ENCODE measurements at places on chromosomes 5 and 9. TPM values are rescaled to one million over a fixed set of nuclear protein-coding genes. Genes with fewer than 3 reads are reported as not detected.

DNA sequence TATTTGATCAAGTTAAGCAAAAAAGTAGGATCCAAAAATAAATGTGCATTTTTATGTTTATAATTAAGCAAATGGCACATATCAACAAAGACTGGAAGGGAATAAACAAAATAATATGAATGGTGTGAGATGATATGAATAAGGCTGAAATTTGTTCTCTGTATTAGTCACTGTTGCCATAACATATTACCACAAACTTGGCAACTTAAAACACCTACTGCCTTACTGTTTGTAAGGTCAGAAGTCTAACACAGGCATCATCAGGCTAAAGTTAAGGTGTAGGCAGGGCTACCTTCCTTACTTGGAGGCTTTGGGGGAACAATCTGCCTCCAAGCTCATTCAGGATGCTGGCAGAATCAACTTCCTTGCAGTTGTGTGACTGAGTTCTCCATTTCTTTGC lies 19.3 kb downstream of the PGGT1B start:
- no peak for DNase-seq
- no peaks in the 10 kb centered on the region for H3K36me3 ChIP-seq
- no peak overlapping the region for H3K4me3 ChIP-seq
- no peaks in the 10 kb centered on the region for H3K4me1 ChIP-seq

DNA sequence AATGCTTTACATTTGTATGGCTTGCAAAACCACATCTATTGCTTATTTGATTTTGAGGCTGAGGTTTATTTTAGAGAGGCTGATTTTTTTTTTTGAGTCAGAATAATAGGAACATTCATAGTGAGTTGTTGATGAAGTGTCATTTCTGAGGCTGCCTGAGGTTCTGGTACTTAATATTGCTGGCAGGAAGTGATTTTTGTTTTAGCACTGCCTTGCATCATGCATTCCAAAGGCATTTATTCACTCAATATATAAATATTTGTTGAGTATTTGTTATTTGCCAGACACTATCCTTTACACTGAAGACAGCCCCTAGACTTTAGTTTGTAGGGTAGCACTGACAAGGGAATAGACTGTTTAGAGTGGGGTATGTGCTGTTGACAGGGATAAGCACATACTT lies 2.7 kb downstream of the RNF20 start:
- peaks cover 2% of the 10 kb centered on the region for H3K36me3 ChIP-seq
- H3K4me3 ChIP-seq = no peak overlapping the region
- no peak overlapping the region for H3K27ac ChIP-seq

- H3K4me1 ChIP-seq = no peaks in the 10 kb centered on the region
- H3K4me3 ChIP-seq = no peak overlapping the region
- no peaks in the 10 kb centered on the region for H3K36me3 ChIP-seq
- DNase-seq = no peak
- no peaks in the 10 kb centered on the region for H3K27me3 ChIP-seq
- no peak overlapping the region for H3K27ac ChIP-seq
Observed at GRCh38 chr9:71271602-71272001, 150.2 kb upstream of the TRPM3 start.

GRCh38 chr5:59301727-59302126 lies 591.8 kb downstream of the PDE4D start:
- H3K27me3 ChIP-seq = no peaks in the 10 kb centered on the region
- no peak overlapping the region for H3K4me3 ChIP-seq
- DNase-seq = no peak
- H3K36me3 ChIP-seq = no peaks in the 10 kb centered on the region
- no peaks in the 10 kb centered on the region for H3K4me1 ChIP-seq
- no peak overlapping the region for H3K27ac ChIP-seq

- DNase-seq = no peak
- no peaks in the 10 kb centered on the region for H3K4me1 ChIP-seq
- no peaks in the 10 kb centered on the region for H3K27me3 ChIP-seq
- no peak overlapping the region for H3K27ac ChIP-seq
Observed at GRCh38 chr5:179467441-179467840, 82.9 kb upstream of the RUFY1 start.

- H3K36me3 ChIP-seq = no peaks in the 10 kb centered on the region
- no peak overlapping the region for H3K27ac ChIP-seq
- no peaks in the 10 kb centered on the region for H3K4me1 ChIP-seq
Observed at GRCh38 chr5:60649288-60649917, 50.6 kb downstream of the DEPDC1B start.

DNA sequence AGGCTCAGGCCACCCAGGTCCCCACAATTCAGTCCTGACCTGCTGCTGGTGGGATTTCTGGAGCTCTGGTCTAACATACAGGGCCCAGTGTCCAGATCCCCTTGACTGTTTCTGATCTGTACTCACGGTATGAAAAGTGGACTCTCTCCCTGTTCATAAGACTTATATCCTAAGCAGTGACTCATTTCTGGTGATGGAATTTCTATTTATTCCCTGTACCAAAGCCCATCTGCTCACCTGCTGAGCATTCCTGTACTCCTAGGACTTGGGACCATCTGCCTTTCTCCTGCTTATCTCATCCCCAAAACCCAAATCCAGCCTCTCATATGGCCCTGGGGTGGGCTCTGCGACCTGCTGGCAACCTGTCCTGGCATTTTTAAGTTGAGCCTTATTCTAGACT lies 86.6 kb downstream of the APBA1 start:
- no peak overlapping the region for H3K27ac ChIP-seq
- H3K4me3 ChIP-seq = no peak overlapping the region
- DNase-seq = no peak
- no peaks in the 10 kb centered on the region for H3K36me3 ChIP-seq
- H3K4me1 ChIP-seq = no peaks in the 10 kb centered on the region

DNA sequence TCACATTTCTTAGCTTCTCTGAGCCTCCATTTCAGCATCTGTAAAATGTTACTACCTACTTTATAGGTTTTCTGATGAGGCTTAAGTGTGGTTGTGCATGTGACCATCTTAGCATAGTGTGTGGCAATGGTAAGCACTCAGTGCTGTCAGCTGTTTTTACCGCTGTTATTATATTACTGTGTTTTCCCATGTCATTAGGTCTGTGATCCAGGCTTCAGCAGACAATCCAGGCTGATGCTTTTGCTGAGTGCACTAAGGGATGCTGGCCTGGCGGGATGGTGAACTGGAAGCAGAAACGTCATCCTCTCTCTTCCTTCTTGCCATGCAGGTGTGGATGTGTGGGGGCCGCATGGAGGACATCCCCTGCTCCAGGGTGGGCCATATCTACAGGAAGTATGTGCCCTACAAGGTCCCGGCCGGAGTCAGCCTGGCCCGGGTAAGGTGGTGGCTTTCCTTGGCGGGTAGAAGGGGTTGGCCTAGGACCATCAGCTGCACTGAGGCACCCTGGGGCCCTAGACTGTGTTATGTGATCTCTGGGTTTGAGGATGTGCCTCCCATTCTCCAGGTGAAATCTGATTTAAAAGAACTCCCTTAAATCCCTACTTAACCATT lies 41.9 kb upstream of the SAP30L start:
- no peaks in the 10 kb centered on the region for H3K4me1 ChIP-seq
- H3K36me3 ChIP-seq = no peaks in the 10 kb centered on the region
- H3K27me3 ChIP-seq = no peaks in the 10 kb centered on the region

DNA sequence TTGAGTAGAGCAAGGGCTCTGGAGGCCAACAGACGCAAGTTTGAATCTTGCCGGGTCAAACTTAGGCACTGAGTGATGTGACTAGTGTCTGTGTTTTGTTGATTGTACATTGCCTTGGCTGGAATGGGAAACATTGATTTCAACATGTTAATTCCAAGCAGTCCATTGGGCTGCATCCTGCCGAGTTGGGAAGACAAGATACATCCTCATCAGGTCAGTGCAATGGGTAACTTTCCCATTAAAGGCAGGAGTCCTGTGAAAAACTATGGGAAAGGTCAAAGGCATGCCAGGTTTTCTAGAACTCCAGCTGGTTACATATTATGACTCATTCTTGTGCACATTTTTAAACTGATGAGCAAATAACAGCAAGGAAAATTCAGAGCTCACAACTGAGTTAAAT lies 126.5 kb upstream of the ABCA1 start:
- no peak overlapping the region for H3K27ac ChIP-seq
- H3K4me1 ChIP-seq = no peaks in the 10 kb centered on the region
- DNase-seq = no peak
- H3K36me3 ChIP-seq = no peaks in the 10 kb centered on the region
- no peaks in the 10 kb centered on the region for H3K27me3 ChIP-seq
- no peak overlapping the region for H3K4me3 ChIP-seq

DNA sequence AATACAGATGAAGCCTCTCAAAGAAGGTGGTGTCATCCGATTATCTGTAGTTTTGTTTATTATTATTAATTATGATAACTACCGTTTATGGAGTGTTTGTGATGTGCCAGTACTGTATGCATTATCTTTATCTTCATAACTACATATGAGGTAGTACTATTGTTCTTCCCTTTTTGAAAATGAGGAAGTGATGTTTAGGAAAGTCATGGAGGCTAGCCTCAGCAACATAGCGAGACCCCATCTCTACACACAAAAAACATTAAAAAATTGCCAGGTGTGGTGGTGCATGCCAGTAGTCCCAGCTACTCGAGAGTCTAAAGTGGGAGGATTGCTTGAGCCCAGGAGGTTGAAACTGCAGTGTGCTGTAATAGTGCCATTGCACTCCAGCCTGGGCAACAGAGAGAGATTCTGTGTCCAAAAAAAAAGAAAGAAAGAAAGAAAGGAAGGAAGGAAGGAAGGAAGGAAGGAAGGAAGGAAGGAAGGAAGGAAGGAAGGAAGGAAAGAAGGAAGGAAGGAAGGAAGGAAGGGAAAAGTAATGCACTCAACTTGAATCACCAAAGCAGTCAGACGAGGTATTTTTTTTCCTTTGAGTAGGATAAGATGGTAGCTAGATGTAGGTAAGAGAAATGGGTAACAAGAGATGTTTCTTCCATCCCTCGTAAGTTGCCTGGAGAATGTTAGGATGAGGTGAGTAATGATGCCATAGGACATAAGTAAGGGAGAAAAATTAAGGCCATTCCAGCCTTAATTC lies 47.8 kb downstream of the PAM start:
- no peaks in the 10 kb centered on the region for H3K27me3 ChIP-seq
- DNase-seq = no peak
- H3K36me3 ChIP-seq = no peaks in the 10 kb centered on the region
- H3K27ac ChIP-seq = no peak overlapping the region
- H3K4me1 ChIP-seq = no peaks in the 10 kb centered on the region

GRCh38 chr9:134551644-134552348 lies 89.8 kb upstream of the COL5A1 start:
- no peak for DNase-seq
- peaks cover 2% of the 10 kb centered on the region for H3K27me3 ChIP-seq
- no peak overlapping the region for H3K27ac ChIP-seq
- H3K4me3 ChIP-seq = no peak overlapping the region

- no peak overlapping the region for H3K4me3 ChIP-seq
- no peak for DNase-seq
- no peaks in the 10 kb centered on the region for H3K4me1 ChIP-seq
- no peaks in the 10 kb centered on the region for H3K36me3 ChIP-seq
- H3K27me3 ChIP-seq = no peaks in the 10 kb centered on the region
- no peak overlapping the region for H3K27ac ChIP-seq
Observed at GRCh38 chr9:106423575-106423974, 439.4 kb upstream of the ZNF462 start.

- no peak overlapping the region for H3K27ac ChIP-seq
- H3K4me3 ChIP-seq = no peak overlapping the region
- H3K36me3 ChIP-seq = no peaks in the 10 kb centered on the region
- DNase-seq = no peak
- H3K27me3 ChIP-seq = no peaks in the 10 kb centered on the region
Observed at GRCh38 chr5:149615976-149616375, 34.7 kb downstream of the ARHGEF37 start.

- H3K36me3 ChIP-seq = no peaks in the 10 kb centered on the region
- no peaks in the 10 kb centered on the region for H3K27me3 ChIP-seq
- no peak overlapping the region for H3K27ac ChIP-seq
- DNase-seq = no peak
Observed at GRCh38 chr9:219670-220365, 5.2 kb downstream of the DOCK8 start.

GRCh38 chr5:115514220-115514619 lies 30.4 kb downstream of the FEM1C start:
- H3K27ac ChIP-seq = no peak overlapping the region
- H3K4me3 ChIP-seq = no peak overlapping the region
- no peaks in the 10 kb centered on the region for H3K36me3 ChIP-seq
- no peak for DNase-seq

DNA sequence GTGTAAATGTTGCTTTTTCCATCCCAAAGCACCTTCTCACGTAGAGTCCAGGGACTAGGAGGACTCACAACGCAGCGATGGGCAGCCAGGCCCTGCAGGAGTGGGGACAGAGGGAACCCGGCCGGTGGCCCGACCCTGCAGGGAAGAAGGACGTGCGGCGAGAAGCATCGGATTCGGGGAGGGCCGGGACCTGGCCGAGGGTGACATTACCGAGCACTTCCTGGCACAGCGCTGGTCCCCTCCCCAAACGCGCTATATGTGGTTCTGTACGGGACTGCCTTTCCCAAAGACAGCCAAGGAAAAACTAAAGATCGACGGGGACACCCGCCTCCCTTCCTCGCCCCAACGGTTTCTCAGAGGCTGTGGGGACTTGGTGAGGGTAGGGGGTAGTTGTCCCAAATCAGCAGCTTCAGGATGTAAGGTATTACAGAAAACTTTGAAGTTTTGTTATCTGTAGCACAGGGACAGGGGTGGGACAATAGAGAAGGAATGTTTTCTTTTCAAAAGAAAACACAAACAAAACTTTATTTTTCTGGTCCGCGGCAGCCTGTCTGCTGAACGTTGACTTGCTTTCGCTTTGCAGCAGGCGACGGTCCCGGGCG lies 887 bp upstream of the MAP3K1 start:
- H3K27me3 ChIP-seq = no peaks in the 10 kb centered on the region
- peak overlapping the region; percentile 94 for H3K4me3 ChIP-seq
- peak overlapping the region; percentile 97 for H3K27ac ChIP-seq
- H3K36me3 ChIP-seq = no peaks in the 10 kb centered on the region

GRCh38 chr5:79011869-79012268 lies 26.8 kb upstream of the ARSB start:
- H3K36me3 ChIP-seq = no peaks in the 10 kb centered on the region
- DNase-seq = no peak
- H3K4me3 ChIP-seq = no peak overlapping the region
- no peaks in the 10 kb centered on the region for H3K4me1 ChIP-seq
- H3K27ac ChIP-seq = no peak overlapping the region

- DNase-seq = no peak
- no peaks in the 10 kb centered on the region for H3K4me1 ChIP-seq
- no peaks in the 10 kb centered on the region for H3K36me3 ChIP-seq
- H3K4me3 ChIP-seq = no peak overlapping the region
Observed at GRCh38 chr9:130100681-130101080, 47.0 kb downstream of the GPR107 start.

DNA sequence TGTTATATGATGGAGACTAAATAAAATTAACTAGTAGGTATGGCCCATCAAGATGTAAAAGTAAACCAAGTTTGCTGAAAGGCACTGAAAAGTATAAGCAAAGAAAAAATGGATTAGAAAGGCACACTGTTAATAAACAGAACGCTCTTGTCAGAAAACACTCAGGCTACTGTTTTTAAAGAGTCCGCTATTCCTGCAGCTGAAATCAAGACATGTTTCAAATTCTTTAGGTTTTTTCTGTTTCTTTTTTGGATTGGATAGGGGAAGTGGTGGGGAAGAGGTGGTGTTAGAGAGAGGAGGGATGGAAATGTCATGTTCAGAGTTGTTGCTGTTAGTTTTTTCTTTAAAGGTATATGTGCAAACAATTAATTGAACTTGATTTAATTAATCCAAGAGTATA lies 17.5 kb downstream of the OSTF1 start:
- H3K4me3 ChIP-seq = no peak overlapping the region
- no peaks in the 10 kb centered on the region for H3K4me1 ChIP-seq
- no peaks in the 10 kb centered on the region for H3K36me3 ChIP-seq
- no peak overlapping the region for H3K27ac ChIP-seq
- DNase-seq = no peak

Gene GGTA1
- total RNA-seq = 29.6 TPM

Gene TAF11L13
- not detected for total RNA-seq

Gene AGXT2
- not detected for total RNA-seq

Gene SAXO1
- total RNA-seq = 0.29 TPM

Gene UGCG
- total RNA-seq = 57.1 TPM

Gene FOXD4L3
- total RNA-seq = not detected

Gene RNF180
- 22.7 TPM for total RNA-seq

Gene PDLIM7
- 17.1 TPM for total RNA-seq

Gene ADAMTS12
- 15.0 TPM for total RNA-seq
